Spinal cord (tissue), 10 donors: ENCODE measurements at places on chromosomes 6 and 20. TPM values are rescaled to one million over a fixed set of nuclear protein-coding genes. Genes with fewer than 3 reads are reported as not detected.

DNA sequence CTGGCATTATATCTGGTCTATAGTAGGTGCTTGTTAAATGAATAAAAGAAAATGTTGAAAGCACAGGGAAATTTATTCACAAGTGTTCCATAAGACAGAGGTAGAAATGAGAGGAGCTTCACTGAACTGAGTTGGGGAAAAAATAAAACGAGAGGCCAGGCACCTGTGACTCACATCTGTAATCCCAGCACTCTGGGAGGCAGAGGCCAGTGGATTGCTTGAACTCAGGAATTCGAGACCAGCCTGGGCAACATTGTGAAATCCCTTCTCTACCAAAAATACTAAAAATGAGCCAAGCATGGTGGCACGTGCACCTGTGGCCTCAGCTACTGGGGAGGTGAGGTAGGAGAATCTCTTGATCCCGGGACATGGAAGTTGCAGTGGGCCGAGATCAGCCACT is 28.1 kb upstream of the IBTK start:
- DNase-seq: no peak

DNA sequence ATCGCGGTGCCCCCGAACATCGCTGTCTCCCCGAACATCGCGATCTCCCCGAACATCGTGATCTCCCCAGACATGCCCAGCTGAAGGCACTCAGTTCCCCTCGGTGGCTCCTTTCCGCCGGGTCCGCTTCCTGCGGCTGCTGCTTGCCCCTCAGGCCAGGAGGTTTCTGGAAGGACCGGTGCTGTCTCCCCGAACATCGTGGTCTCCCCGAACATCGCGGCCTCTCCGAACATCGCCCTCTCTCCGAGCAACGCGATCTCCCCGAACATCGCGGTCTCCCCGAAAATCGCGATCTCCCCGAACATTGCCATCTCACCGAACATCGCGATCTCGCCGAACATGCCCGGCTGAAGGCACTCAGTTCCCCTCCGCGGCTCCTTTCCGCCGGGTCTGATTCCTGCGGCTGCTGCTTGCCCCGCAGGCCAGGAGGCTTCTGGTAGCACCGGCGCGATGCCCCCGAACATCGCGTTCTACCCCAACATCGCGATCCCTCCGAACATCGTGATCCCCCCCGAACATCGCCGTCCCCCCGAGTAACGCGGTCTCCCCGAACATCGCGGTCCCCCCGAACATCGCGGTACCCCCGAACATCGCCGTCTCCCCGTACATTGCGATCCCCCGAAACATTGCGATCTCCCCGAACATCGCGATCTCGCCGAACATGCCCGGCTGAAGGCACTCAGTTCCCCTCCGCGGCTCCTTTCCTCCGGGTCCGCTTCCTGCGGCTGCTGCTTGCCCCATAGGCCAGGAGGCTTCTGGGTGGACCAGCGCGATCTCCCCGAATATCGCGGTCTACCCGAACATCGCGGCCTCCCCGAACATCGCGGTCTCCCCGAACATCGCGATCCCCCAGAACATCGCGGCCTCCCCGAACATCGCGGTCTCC is 808 bp downstream of the ULBP1 start:
- no peak for DNase-seq

Gene SLC22A3
- polyA plus RNA-seq: 8.0 TPM

Gene COL20A1
- 50.0 TPM for polyA plus RNA-seq

GRCh38 chr6:156698239-156699016 is 78.8 kb upstream of the ARID1B start:
- DNase-seq: no peak

GRCh38 chr6:10505529-10505928 is 15.6 kb upstream of the GCNT2 start:
- DNase-seq: no peak

Gene CLPSL2
- not detected for polyA plus RNA-seq

Gene ARFGEF3
- 24.0 TPM for polyA plus RNA-seq

GRCh38 chr6:100462706-100463629 is 1.8 kb downstream of the SIM1 start:
- no peak for DNase-seq

- DNase-seq: no peak
Measured at GRCh38 chr6:26021001-26021349, 58.4 kb downstream of the TRIM38 start.

- no peak for DNase-seq
Measured at GRCh38 chr6:76578746-76579145, 506.3 kb upstream of the IMPG1 start.

Gene FOXF2
- polyA plus RNA-seq: 12.6 TPM

DNA sequence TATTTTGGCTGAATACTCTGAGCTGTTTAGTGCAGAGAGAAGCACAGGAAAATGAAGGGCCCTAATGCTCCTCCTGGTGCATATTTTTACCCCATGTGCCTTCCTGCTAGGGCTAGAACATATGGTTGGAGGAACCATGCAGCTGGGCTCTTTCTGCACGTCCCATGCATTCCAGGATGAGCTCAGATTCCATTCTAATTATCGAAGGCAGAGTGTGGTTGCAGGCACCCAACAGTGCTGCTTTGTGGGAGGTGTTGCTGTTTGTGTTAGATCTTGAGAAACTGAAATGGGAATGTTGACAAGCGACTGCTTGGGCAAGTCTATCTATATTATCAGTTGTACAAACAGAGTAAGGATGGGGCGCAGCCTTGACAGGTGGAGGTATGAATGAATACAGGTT is 419.5 kb downstream of the DHX35 start:
- DNase-seq: no peak

GRCh38 chr6:127923135-127923534 is 22.3 kb upstream of the THEMIS start:
- DNase-seq: no peak

Gene HCK
- 5.1 TPM for polyA plus RNA-seq

GRCh38 chr6:98769546-98769945 is 64.8 kb upstream of the POU3F2 start:
- no peak for DNase-seq

DNA sequence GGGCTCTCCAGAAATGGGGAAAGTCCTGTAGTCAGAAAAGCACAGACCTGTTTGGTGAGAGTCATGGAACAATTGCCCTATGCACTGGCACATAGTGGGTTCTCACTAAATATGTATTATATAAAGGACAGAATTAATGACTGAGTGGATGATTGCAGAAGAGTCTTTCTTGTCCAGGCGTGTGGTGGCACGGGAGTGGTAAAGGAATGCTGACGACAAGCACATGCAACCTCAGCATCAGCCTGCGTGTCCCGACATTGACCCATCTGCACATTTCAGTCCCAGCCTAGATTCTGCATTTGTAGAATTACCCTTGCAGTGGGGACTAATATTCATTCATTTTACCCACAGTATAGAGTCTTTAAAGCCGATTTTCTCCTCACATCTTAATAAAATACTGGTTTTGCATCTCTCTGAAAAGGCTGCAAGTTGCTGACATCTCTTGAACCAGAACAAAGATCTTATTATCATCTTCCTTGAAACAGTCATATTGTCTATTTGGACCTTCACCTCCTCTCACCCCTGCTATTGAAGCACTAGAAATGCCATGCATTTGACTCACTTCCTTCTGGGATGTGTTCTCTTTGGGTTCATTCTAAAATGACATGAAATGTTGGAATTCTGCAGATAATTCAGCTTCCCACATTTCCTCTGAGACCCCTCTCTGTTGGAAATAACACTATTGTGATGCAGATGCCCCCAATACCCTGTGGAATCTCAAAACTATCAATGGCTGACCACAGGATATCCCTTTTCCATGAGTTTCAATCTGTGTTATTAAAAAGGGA is 883.6 kb upstream of the FLRT3 start:
- no peak for DNase-seq

- DNase-seq: no peak
Measured at GRCh38 chr6:112997421-112998085, 650.4 kb downstream of the RFPL4B start.

Gene CNKSR3
- 8.9 TPM for polyA plus RNA-seq

Gene APOM
- polyA plus RNA-seq: 6.7 TPM

GRCh38 chr6:162108041-162108440 is 619.5 kb downstream of the PRKN start:
- DNase-seq: no peak

DNA sequence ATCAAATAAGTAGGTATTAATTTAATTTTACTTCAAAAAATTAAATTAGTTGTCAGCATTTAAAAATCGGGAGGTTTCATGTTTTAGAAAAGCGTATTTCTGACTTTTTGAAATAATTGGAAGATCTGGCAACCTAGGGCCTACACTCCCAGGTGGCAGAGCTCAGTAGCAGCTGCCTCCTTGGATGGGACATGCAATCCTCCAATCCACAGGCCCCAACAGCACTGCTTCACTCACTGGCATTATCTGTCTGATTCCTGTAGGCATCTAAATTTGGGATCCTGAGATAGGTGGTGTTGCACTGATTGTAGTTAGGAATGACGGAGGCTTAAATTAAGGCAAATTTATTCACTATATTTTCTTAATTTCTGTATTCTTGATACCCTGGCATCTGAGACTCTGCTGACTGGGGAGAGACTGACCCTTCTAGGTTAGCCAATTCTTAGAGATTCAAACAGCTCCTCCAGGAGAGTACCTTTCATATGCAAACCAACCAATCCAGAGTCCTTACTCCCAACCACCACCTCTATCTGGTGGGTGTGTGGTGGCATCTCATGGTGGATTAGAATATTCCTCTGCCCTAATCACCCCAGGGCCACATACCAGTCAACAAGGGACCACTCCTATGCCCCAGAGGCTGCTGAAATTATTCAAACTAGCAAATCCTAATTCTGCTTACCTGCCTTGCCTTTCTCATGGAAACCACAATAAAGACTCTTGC is 146.6 kb upstream of the GLP1R start:
- no peak for DNase-seq

GRCh38 chr6:95805699-95806098 is 210.1 kb upstream of the FUT9 start:
- no peak for DNase-seq

DNA sequence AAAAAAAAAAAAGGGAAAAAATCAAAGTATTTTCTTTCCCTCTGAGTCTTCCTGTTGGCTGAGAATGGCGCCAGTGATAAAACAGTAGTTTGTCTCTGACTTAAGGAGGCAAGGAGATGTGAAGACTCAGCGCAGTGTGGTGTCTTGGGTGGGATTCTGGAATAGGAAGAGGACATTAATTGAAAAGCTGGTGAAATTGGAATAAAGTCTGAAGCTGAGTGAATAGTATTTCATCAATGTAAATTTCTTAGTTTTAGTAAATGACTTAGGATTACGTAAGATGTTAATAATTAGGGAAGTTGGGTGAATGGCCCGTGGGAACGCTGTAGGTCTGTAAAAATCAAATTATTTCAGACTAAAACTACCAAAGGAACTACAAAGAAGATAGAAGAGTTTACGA is 122.8 kb upstream of the ZNF217 start:
- DNase-seq: no peak
